CD4-positive, alpha-beta T cell treated with Interleukin-10 for 1 hour (primary cell): ENCODE measurements at places on chromosomes 5 and 9.

DNA sequence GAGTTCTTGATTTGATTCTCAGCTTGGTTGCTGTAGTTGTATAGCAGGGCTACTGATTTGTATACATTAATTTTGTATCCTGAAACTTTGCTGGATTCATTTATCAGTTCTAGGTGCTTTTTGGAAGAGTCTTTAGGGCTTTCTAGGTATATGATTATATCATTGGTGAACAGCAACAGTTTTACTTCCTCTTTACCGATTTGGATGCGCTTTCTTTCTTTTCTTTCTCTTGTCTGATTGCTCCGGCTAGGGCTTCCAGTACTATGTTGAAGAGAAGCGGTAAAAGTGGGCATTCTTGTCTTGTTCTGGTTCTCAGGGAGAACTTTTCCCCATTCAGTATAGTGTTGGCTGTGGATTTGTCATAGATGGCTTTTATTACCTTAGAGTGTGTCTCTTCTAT is 158.9 kb downstream of the SAXO1 start:
- no peak for DNase-seq

GRCh38 chr5:19496056-19496455 is 491.9 kb downstream of the CDH18 start:
- no peak for DNase-seq

- DNase-seq, result no peak
Observed at GRCh38 chr5:174533751-174534241, 190.6 kb upstream of the MSX2 start.

- DNase-seq, result peak; percentile 98
Observed at GRCh38 chr9:34376596-34377403, at the start of gene MYORG. MYORG (minus strand) TSS chr9:34376898; CDS start chr9:34372943, 3,955 bp downstream.

DNA sequence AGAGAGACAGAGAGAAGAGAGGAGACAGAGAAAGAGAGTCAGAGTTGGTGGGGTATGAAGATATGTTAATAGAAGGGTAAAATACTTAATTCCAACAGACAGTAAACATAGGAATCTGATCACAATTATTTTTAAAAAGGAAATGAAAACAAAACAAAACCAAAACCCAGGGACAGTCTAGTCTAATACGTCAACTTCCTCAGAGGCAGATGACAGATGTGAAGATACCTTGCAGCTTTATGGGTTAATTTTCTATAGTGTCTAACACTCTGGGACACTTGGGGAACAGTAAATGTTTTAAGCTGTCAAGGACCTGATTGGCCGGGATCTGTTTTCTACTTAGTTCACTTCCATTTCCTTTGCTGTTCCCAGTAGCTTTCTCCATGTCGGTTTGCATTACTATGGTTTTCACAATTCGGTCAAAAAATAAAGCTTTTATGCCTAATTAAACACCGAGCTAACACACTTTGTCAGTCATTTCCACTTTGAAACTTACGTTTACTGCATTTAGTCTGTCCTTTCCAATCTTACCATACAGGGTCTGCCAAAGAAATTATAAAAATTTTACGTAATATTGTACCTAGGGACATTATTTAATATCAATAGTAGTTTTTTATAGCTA is 216.5 kb downstream of the MCTP1 start:
- no peak for DNase-seq

DNA sequence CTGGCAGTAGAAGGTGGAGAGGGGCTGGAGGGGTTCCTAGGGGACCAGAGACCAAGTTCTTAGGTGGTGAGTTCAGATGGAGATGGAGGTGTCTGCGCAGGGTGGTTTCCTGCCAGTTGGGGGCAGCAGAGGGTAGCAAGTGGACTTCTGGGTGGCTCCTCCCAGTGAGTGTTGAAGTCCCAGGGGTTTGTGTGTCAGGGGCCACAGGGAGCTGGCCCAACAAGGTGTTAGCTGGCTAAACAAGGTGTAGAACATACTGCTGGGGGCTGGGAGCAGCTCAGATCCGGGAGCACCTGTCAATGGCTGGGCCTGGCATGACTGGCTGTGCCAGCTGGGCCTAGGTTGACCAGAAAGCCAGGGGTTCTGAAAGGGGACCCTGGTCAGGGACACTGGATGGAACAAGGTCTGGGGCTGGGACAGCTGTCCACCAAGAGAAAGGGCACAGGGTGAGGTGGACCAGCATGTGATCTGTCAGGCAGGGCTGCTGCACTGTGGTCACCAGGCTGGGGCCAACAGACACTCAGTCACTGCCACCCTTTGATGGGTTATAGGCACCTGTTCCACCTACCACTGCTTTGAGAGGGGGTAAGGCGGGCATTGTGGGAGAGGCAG is 35.6 kb downstream of the DAB2IP start:
- DNase-seq, result peak; percentile 52

DNA sequence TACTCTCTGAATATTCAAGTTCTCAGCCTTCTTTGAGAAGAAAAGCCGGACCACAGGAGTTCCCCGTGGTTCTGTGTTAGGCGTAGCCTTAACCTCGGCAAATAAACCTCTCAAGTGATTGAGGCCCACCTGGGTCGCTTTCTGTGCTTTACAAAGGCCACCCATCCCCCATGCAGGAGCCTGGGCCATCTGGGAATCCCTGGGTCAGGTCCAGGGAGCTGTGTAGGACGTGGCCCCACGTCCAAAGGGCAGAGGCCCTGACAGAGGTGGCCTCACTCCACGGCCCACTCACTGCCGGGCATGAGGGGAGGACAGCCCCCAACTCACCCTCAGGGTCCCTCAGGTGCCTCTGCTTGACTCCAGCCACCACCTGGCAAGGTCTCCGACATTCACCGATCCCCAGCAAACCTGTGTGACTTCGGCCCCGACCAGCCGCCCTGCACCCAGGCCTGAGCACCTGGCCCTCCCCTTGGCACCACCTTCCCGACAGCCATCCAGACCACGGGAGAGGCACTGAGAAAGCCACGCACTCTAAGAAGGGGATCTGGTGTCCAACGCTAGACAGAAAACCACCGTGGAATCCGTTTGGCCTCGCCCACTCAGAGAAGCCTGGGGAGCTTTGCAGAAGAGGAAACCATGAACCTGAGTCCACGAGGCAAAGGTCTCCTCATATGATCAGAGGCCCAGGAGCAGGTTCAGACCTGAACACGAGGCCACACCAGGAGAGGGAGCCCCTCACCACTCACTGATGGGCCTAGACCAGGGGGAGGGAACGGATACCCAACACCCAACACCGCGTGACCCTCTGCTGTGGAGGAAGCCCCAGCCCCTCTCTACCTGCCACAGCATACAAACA is 4.5 kb downstream of the SLC12A7 start:
- no peak for DNase-seq

- DNase-seq, result no peak
Observed at GRCh38 chr5:157563373-157563928, 12.1 kb downstream of the ADAM19 start.

- DNase-seq, result no peak
Observed at GRCh38 chr9:123248630-123249029, 19.8 kb downstream of the STRBP start.

- no peak for DNase-seq
Observed at GRCh38 chr9:123741214-123741613, 188.7 kb downstream of the DENND1A start.

GRCh38 chr9:99269416-99269815 is 47.3 kb downstream of the SEC61B start:
- DNase-seq, result no peak

DNA sequence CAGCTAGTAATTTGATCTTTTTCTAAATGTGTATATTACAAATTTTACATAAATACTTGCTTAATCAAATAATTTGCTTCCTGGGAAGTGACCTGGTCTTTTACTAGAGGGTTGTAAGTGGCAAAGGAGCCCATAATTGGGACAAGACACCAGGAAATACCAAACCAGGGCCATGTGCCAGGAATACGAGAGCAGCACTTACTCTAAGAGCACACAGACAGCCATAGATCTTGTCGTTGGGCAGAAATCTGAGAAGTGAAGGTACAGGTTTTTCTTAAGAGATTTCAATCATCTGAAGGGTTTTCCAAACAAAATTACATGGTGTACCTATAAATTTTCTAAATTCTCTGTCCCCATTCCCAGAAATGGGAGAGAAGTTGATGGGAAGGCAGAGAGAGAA is 179.3 kb downstream of the HINT1 start:
- DNase-seq, result no peak

GRCh38 chr5:39501397-39501796 is 76.6 kb upstream of the DAB2 start:
- DNase-seq, result no peak

DNA sequence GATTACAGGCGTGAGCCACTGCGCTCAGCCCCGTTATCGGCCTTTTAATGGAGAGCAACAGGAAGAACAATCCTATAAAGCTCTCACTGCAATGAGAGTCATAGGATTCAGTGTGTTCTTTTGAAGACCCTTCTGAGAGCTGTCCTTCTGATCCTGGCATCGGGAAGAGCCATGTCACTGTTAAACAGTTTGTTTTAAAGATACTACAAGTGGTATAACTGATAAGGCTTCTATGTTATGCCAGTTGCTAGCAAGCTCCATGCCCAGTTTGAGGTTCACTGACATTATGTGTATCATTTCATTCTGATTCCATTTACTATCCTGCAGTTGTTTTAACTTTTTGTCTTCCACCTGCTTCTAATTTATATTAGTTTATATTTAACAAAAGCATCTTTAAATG is 55.8 kb downstream of the GNAQ start:
- no peak for DNase-seq

DNA sequence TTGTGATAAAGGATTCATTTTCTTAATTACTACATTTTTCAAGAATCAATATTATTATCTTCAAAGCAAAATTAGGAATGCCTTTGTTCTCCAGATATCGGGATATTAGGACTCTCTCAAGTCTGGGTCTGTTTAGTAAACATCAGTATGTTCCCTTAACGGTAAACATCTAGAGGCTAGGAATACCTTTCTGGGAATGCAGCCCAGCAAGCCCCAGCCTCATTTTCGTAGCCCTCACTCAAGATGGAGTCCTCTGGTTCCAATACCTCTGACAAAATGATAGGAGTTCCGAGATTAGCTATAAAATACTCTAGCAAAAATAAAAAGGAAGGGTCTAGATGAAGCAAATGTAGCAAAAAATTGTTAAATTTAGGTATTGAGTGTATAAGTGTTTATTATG is 84.5 kb downstream of the TEX10 start:
- no peak for DNase-seq

- DNase-seq, result no peak
Observed at GRCh38 chr5:142670804-142671203, 15.1 kb downstream of the FGF1 start.

GRCh38 chr9:113205432-113205831 is 15.6 kb downstream of the FKBP15 start:
- no peak for DNase-seq

DNA sequence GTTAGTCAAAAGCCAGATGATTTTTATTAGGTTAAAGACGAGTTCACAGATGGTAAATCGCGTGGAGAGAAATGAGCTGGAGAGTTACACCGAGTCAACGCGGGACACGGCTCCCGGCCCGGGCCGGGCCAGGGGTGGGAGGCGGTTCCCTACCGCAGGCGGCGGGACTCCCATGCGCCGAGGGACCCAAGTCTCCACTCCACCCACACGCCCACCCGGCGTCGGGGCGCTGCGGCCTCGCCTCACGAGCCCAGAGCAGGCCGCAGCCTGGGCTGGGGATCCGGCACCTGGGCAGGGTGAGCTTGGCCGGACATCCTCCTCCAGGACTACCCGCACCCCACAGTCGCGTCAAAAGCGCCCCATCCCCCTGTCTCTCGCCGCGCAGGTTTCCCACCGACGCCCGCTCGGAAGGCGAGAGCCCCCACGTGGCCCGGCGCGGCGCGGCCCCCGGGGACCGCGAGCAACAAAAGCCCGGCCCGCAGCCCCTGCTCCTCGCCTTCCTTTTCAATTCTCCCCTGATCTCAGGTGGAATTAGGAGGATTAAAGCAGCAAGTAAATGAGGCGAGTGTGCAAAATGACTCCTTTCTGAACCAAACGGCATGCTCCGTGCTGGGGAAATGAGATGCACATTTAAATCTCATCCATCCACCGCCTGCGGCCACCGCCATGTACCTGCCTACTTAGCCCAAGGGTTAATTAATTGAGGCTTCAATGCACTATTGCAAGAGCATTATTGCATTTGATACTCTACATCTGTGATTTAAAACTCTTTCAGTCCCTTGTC is 196.5 kb upstream of the TBCA start:
- DNase-seq, result no peak

DNA sequence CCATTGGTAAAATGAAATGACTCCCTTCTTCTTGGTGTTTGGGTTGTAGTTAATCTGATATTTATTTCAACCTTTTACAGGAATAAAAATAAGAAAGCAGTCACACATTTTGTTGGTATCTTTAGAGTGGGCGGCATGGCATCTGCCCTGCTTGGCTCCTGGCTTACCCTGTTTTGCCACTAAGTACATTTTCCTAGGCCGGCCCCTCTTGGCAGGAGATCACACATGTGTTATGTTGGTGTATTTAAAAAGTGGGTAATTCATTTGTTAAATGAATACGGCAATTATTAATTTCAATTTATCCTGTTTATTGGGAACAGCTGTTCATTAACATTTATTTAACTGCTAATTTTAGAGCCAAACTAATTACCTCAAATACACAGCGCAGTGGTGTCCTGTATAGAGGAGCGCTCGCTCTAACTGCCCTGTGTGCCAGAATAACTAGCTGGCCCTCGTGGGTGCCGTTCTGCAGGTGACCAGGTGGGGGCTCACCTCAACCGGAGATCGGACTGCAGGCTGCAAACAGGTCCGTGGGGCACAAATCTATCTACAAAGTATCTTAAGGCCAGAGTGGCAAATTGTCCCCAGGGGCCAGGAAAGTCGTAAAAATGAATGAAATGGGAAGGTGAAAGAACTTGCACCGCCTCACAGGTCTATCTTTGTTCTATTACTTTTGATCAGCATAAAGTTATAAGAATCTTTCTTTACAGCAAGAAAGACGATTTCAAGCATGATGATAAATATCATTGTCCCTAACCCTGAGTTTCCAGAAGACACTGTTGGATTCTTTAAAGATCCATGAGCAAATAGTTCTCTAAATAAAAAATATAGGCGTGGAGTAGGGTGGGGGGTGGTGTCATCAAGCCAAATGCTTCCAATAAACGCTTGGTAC is 26.2 kb upstream of the GPR151 start:
- peak; percentile 65 for DNase-seq

GRCh38 chr9:38362852-38363588 is 29.5 kb upstream of the ALDH1B1 start:
- DNase-seq, result peak; percentile 40

DNA sequence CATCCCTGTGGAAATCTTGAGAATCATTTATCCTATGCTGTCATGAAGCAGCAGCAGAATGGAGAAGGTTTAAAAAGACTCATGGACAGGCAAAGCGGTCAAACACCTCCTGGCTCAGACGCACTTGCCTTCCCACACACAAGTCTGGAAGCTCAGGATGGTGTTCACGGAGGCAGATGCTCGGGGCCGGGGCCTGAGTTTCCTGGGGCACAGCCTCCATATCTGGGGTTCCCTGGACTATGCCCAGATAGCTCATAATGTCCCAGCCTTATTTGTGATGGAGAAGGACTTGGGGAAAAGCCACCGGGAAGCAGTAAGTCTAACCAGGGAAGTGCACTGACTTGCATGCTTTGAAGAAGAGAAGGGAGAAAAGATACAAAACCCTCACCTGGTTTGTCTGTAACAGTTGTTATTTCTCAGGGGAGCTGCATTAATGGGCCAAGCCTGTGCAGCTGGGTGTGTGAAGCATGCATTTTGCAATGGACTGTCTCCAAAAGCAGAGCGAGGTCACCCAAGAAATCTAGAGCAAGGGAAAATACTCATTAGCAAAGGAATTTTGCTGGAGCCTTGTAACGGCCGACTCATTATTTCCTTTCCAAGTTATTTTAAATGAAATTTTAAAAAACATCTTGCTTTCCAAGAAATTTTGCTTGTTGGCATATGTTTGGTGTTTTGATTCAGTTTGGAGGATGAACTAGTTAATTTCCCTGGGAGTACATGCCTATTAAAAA is 3.4 kb downstream of the S1PR3 start:
- no peak for DNase-seq

GRCh38 chr5:43042626-43043399 is 2.7 kb upstream of the ANXA2R start:
- DNase-seq, result peak; percentile 80
